ENCODE measurements at places on chromosomes 11 and 22. TPM values are rescaled to one million over a fixed set of nuclear protein-coding genes. Genes with fewer than 3 reads are reported as not detected.

NCR3LG1 gene
- 1.5 TPM for total RNA-seq

ANKK1 gene
- 0.12 TPM for total RNA-seq

POU2AF2 gene
- not detected for total RNA-seq

PHOX2A gene
- total RNA-seq: not detected

TMEM9B gene
- total RNA-seq: 19.9 TPM

CEP126 gene
- total RNA-seq: 2.0 TPM

GAS2 gene
- total RNA-seq: 2.5 TPM

UQCR10 gene
- 62.4 TPM for total RNA-seq

GALNT18 gene
- 2.5 TPM for total RNA-seq

ZBTB16 gene
- 3.3 TPM for total RNA-seq

DRD2 gene
- total RNA-seq: 0.30 TPM

PSMD13 gene
- 174 TPM for total RNA-seq

SPTBN2 gene
- 1.5 TPM for total RNA-seq

- peaks cover 62% of the 10 kb centered on the region for H3K4me1 ChIP-seq
- H3K27me3 ChIP-seq: no peaks in the 10 kb centered on the region
- H3K27ac ChIP-seq: no peak overlapping the region
- DNase-seq: peak; percentile 18
- H3K4me3 ChIP-seq: peak overlapping the region; percentile 96
- H3K36me3 ChIP-seq: peaks cover 2% of the 10 kb centered on the region
Measured at GRCh38 chr11:119107538-119108145, 498 bp downstream of the C2CD2L start.

- H3K4me3 ChIP-seq: peak overlapping the region; percentile 30
- no peaks in the 10 kb centered on the region for H3K27me3 ChIP-seq
- no peaks in the 10 kb centered on the region for H3K36me3 ChIP-seq
- peaks cover 72% of the 10 kb centered on the region for H3K4me1 ChIP-seq
- H3K27ac ChIP-seq: peak overlapping the region; percentile 43
- DNase-seq: no peak
Measured at GRCh38 chr11:72741429-72741833, 10.8 kb downstream of the ARAP1 start.

- H3K36me3 ChIP-seq: no peaks in the 10 kb centered on the region
- H3K27me3 ChIP-seq: no peaks in the 10 kb centered on the region
- DNase-seq: no peak
- H3K4me3 ChIP-seq: peak overlapping the region; percentile 90
- peaks cover 14% of the 10 kb centered on the region for H3K4me1 ChIP-seq
Measured at GRCh38 chr22:41380993-41381328, 781 bp upstream of the TEF start.

- no peaks in the 10 kb centered on the region for H3K27me3 ChIP-seq
- H3K4me3 ChIP-seq: peak within 1 kb of the TSS; percentile 81
- no peaks in the 10 kb centered on the region for H3K36me3 ChIP-seq
- H3K27ac ChIP-seq: peak within 1 kb of the TSS; percentile 84
- H3K4me1 ChIP-seq: peaks cover 99% of the 10 kb centered on the region
- peak; percentile 59 for DNase-seq
Measured at GRCh38 chr11:118883368-118884071, at the start of gene CXCR5. TSS of gene CXCR5 (plus strand) at chr11:118883892. CDS start at chr11:118883942, 50 bp downstream.

- H3K4me1 ChIP-seq: peaks cover 32% of the 10 kb centered on the region
- peak; percentile 70 for DNase-seq
- no peaks in the 10 kb centered on the region for H3K36me3 ChIP-seq
- peak overlapping the region; percentile 59 for H3K4me3 ChIP-seq
- peak overlapping the region; percentile 25 for H3K27ac ChIP-seq
- peaks cover 51% of the 10 kb centered on the region for H3K27me3 ChIP-seq
Measured at GRCh38 chr22:29167032-29167911, 38.4 kb upstream of the EMID1 start.

DNA sequence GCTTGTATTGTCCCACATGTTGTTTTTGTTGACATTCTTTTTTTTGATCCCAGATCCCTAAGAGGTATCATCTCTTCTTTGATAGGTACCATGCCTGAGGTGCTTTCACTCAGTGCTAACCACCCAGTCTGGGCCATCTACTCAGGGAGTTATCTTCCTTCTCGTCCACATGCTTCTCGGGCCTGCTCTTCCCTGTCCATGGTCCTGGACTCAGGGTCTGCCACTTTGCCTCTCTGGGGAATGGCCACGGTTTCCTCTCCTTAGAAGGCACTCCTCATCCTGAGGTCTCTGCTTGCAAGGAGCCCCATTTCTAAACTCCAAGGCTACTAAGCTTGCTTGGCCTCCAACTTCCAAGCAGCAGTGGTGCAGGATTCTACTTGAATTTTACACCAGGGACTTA lies 227.0 kb upstream of the NCAM1 start:
- H3K36me3 ChIP-seq: no peaks in the 10 kb centered on the region
- no peak for DNase-seq
- no peak overlapping the region for H3K27ac ChIP-seq
- H3K4me1 ChIP-seq: no peaks in the 10 kb centered on the region

- H3K27ac ChIP-seq: no peak overlapping the region
- H3K27me3 ChIP-seq: peaks cover 11% of the 10 kb centered on the region
- H3K36me3 ChIP-seq: no peaks in the 10 kb centered on the region
- peaks cover 8% of the 10 kb centered on the region for H3K4me1 ChIP-seq
- no peak for DNase-seq
Measured at GRCh38 chr22:22229683-22230420, 14.7 kb upstream of the VPREB1 start.

GRCh38 chr11:63375434-63375833 lies 5.8 kb downstream of the SLC22A9 start:
- H3K27ac ChIP-seq: no peak overlapping the region
- no peak overlapping the region for H3K4me3 ChIP-seq
- no peaks in the 10 kb centered on the region for H3K4me1 ChIP-seq
- H3K27me3 ChIP-seq: peaks cover 43% of the 10 kb centered on the region
- no peaks in the 10 kb centered on the region for H3K36me3 ChIP-seq

DNA sequence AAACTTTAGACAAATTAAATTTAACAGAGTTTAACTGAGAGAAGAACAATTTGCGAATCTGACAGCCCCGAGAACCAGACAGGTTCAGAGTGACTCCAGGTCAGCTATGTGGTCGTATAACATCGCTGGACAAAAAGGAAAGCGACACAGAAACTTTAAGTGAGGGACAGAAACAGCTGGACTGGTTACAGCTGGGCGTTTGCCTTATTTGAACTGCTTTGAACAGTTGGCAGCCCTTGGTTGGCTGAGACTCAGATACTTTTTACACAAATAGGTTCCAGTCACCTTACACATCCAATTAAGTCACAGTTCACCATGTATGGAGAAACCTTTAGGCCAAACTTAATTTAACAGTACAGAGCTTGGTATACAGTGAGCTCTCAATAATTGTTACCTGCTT lies 436.9 kb downstream of the GUCY1A2 start:
- peaks cover 1% of the 10 kb centered on the region for H3K36me3 ChIP-seq
- DNase-seq: no peak
- no peaks in the 10 kb centered on the region for H3K27me3 ChIP-seq
- no peak overlapping the region for H3K4me3 ChIP-seq
- H3K27ac ChIP-seq: no peak overlapping the region

DNA sequence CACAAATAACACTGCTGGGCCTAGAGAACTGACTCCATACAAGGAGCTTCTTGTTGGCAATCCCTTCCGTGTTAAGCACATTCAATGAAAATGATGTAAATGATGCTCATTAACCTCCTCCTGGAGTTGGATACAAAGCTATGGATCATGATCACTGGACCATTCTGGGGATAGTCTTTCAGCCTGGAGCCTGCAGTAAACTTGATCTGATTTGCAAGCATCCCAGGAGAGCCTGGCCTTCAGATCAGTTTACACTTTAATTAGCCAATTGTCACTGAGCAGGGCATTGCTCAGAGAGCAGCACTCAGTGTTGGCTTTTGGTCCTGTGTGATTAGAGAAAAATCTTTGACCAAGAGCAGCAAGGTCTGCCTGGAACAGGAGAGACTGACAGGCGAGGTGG lies 45.6 kb downstream of the ARFGAP3 start:
- no peak overlapping the region for H3K27ac ChIP-seq
- no peak for DNase-seq
- peaks cover 3% of the 10 kb centered on the region for H3K36me3 ChIP-seq
- no peak overlapping the region for H3K4me3 ChIP-seq
- H3K27me3 ChIP-seq: no peaks in the 10 kb centered on the region
